ENCODE measurements at places on chromosomes 2 and 18.

DNA sequence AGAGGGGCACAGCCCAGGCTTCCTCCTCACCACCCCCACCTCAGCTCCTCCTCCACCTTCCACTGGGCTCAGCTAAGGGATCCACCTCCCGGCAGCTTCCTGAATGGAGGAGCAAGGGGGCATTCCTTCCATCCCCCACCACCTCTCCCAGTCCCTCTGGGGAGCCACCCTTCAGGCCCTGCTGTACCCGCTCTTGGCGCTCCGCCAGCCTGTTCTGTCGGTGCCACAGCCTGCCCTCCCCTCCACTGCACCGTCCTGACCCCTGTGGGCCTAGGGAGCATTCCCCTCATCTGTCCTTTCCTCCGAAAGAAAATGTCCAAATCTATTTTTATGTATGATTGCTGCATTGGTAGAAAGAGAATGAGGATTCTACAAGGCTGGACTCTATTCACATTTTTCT, 59.9 kb downstream of the KIF1A start:
- DNase-seq: no peak

GRCh38 chr2:127986548-127987079, 41.2 kb downstream of the SAP130 start:
- DNase-seq: no peak

DNA sequence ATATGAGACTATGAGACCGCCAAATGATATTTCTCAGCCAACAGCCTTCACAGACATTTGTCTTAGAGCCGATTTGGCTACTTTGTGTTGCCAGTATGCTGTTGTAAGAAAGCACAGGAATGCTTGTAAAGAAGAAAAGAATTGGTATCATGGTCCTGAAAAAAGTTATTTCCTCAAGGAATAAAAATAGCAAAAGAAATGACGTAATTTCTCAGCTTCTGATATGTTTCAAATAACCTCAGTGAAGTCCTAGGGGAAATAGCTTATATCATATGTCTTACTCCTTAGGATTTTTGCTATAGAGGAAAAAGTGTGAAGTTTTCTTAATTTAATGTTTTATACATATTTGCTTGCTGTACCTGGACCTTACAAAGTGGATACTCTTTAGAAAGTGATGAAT, 23.0 kb downstream of the SCN1A start:
- no peak for DNase-seq

DNA sequence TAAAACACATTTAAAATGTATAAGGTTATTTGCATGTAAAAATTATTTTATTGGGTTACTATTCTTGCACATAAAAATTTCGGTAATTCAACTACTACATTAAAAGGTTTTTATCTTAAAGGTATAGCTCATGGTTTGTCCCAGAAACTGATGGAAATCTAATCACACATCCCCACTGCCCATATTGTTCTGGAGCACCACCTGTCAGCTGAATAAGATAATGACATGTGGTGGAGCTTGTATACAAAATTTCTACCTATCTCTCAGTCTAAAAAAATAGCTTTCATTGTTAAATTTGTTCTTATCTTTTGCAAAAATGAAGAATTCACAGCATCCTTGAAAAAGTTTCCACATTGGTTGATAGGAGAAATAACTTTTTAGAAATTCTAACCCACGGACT, 18.3 kb downstream of the ERBB4 start:
- no peak for DNase-seq

- DNase-seq: no peak
Measured at GRCh38 chr2:172336681-172337080, 90.7 kb upstream of the ITGA6 start.

DNA sequence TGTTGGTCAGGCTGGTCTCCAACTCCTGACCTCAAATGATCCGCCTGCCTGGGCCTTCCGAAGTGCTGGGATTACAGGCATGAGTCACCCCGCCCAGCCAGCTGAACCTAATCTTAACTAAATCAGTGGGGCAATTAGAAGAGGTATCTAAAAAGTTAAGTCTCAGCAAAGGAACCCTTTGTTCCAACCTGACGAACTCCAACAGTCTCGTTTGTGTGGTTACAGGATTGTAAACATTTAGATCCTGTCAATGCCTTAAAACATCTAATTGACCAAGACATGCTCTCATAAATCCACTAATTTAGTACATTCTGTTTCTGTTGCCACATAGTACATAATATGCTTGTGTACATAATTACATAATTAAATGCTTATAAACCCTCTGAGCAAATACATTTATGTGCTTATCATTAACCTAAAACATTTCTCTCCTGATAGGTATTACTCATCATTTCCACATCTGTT, 31.1 kb upstream of the STK39 start:
- no peak for DNase-seq

GRCh38 chr2:233795735-233796171, 17.6 kb downstream of the MROH2A start:
- DNase-seq: no peak

- no peak for DNase-seq
Measured at GRCh38 chr2:168907940-168908662, 7.0 kb downstream of the G6PC2 start.

GRCh38 chr2:28411166-28411755, 18.6 kb downstream of the FOSL2 start:
- DNase-seq: no peak

- DNase-seq: no peak
Measured at GRCh38 chr18:3180325-3180724, 39.4 kb downstream of the MYOM1 start.

DNA sequence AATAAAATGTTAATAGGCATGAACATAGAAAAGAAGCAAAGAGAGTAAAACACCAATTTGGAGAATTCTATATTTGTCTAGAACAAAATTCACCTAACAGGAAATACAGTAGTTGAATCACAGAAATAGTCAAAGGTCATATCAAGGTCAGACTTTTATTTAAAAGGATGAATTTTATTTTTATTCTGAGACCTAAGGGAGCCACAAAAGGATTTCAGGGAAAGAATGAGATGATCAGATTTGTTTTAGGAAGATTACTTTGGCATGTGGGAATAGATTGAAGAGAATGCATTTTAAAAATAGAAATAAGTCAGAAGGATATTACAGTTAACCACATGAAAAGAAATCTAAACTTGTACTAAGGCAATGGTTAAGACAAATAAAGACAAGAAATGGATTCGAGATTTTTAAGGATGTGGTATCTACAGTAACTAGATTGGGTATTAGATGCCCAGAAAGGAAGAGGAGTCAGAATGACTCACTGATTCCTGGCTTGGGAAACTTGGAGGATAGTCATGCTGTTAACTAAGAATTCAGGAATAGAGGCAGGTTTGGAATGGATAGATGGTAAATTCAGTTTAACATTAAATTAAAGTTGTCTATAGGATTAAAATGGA, 56.0 kb downstream of the METTL4 start:
- no peak for DNase-seq

DNA sequence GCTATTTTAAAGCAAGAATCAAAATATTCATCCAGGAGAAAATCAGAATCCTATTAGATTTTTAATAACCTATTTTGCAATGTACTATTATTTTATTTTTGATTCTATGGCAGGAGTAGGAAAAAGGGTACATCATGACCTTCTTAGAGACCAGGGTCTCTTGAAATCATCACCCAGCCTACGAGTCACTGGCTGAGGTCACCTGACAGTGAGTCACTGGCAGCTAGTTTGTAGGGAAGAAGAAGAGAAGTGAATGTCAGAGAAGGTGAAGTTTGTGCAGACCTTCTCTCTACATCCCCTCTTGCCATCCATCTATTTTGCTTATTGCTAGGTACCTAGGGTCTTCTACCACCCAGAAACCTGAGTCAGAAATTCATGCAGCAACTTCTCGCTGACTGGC, 144.2 kb downstream of the ALK start:
- no peak for DNase-seq

Measured in CD4-positive, alpha-beta T cell treated with Interleukin-17A for 4 hours (primary cell).